ENCODE measurements at places on chromosomes 6 and 20. TPM values are rescaled to one million over a fixed set of nuclear protein-coding genes. Genes with fewer than 3 reads are reported as not detected.

KCNK16 gene
- not detected for total RNA-seq

TRDN gene
- total RNA-seq: 453 TPM

CCM2L gene
- 7.5 TPM for total RNA-seq

KIF25 gene
- total RNA-seq: 0.22 TPM

DNA sequence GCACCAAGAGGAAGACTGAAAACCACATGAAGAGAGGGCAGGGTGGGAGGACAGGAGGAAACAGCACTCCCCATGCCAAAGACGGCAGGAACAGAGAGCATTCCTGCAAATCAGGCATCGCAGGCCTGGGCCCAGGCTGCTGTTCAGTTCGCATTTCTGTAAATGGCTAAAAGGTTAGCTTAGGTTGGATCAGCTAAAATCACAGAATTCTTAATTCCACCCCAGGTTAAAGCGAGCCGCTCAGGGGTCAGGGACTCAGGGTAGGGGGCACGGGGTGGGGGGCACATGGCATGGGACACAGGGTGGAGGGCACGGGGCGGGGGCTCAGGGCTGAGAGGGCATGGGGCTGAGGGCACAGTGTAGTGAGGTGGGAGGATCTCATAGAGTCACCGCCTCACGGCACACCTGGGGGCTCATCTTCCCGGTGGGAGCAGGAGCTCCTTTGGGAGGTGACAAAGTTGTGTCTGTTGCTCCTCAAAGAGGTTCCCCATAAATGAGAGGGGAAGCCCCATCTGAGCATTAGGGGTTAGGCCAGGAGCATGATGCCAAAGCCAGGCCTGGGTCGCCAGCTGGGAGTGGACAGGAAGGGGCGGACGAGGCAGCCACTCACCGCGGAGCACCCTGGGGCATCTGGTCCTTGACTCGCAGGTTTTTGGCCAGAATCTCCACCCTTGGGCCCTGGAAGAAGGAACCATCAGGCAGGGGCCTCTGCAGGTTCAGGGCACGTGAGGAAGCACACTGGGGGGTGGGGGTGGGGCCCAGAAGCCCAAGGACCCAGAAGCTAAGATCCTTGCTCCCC is 200.7 kb downstream of the PREX1 start:
- DNase-seq: no peak

DNA sequence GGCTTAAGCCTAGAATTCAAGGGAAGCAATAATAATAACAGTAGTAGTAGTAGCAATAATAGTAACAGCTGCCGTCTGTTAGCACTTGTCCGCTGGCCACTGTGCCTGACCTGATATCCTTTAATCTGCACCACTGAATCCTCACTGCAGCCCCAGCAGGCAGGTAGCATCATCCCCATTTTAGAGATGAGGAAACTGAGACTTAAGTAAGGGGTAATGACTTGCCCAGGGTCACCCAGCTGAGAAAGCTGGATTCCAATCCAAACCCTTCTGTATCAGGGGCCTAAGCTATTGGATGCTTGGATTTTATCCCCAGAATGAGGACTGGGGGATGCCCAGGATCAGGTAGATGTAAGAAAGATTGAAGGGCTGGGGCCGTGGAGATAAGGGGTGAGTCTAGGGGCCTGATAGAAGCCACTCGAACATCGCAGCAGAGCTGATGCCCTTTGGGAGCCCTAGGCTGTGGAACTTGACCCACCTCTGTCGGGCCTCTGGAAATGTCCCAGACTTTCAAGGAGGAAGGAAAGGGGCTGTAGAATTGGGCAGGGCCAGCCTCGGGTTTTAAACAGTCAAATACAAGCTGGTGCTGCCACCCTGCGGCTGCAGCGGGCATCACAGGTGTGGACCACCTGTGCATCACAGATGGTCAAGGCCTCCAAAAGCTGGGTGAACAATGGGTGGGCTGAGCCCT is 102.1 kb upstream of the MYL9 start:
- peak; percentile 58 for DNase-seq

- no peak for DNase-seq
Observed at GRCh38 chr6:150252714-150253444, 110.0 kb downstream of the PPP1R14C start.

Data from left ventricle myocardium inferior (tissue), 1 donor.